ENCODE measurements at places on chromosomes 2 and 18. TPM values are rescaled to one million over a fixed set of nuclear protein-coding genes. Genes with fewer than 3 reads are reported as not detected.

LYPD6 gene
- total RNA-seq, result not detected

CYB5A gene
- total RNA-seq, result 37.8 TPM

COLEC12 gene
- total RNA-seq, result not detected

CD302 gene
- 0.34 TPM for total RNA-seq

CACNB4 gene
- total RNA-seq, result 0.80 TPM

LRP2 gene
- total RNA-seq, result 0.07 TPM

FTCDNL1 gene
- 0.71 TPM for total RNA-seq

SKOR2 gene
- not detected for total RNA-seq

LYG2 gene
- not detected for total RNA-seq

CDH7 gene
- total RNA-seq, result not detected

BOLL gene
- not detected for total RNA-seq

NOSTRIN gene
- total RNA-seq, result not detected

RAB3GAP1 gene
- 20.8 TPM for total RNA-seq

RUFY4 gene
- 3.3 TPM for total RNA-seq

OTOS gene
- total RNA-seq, result not detected

SGPP2 gene
- 14.8 TPM for total RNA-seq

TUBA4B gene
- total RNA-seq, result not detected

CHST9 gene
- not detected for total RNA-seq

SP5 gene
- 0.12 TPM for total RNA-seq

ANKAR gene
- total RNA-seq, result 3.2 TPM

SULT1C2 gene
- total RNA-seq, result not detected

ACKR3 gene
- 2.8 TPM for total RNA-seq

RALBP1 gene
- total RNA-seq, result 41.7 TPM

RFTN2 gene
- not detected for total RNA-seq

MLPH gene
- total RNA-seq, result not detected

ASXL3 gene
- not detected for total RNA-seq

ANKRD30B gene
- not detected for total RNA-seq

FLACC1 gene
- total RNA-seq, result 2.4 TPM

PLB1 gene
- total RNA-seq, result 0.98 TPM

FAHD2A gene
- 27.9 TPM for total RNA-seq

DGUOK gene
- 62.9 TPM for total RNA-seq

SOX11 gene
- not detected for total RNA-seq

PTPN18 gene
- 86.2 TPM for total RNA-seq

CXCR1 gene
- total RNA-seq, result 0.54 TPM

GAREM1 gene
- total RNA-seq, result 0.15 TPM

OR6B2 gene
- total RNA-seq, result not detected

NT5DC4 gene
- total RNA-seq, result not detected

AKAIN1 gene
- total RNA-seq, result not detected

GALNT14 gene
- total RNA-seq, result 0.27 TPM

SLC5A7 gene
- total RNA-seq, result not detected

SCYGR4 gene
- total RNA-seq, result not detected

B3GNT7 gene
- total RNA-seq, result not detected

KYNU gene
- not detected for total RNA-seq

TDRD15 gene
- not detected for total RNA-seq

GALR1 gene
- not detected for total RNA-seq

Measured in T-helper 1 cell treated with Interleukin-12 subunit alpha and Interleukin-12 subunit beta and Interleukin-4 antibody, amounts not matched to agents 30 ng/mL and 1 ng/mL, for 36 hours (primary cell).